ENCODE measurements at places on chromosomes 16 and 17.

- DNase-seq: no peak
Measured at GRCh38 chr17:13287226-13287625, 269.4 kb upstream of the ELAC2 start.

- DNase-seq: no peak
Measured at GRCh38 chr16:56286809-56287208, 95.5 kb downstream of the GNAO1 start.

DNA sequence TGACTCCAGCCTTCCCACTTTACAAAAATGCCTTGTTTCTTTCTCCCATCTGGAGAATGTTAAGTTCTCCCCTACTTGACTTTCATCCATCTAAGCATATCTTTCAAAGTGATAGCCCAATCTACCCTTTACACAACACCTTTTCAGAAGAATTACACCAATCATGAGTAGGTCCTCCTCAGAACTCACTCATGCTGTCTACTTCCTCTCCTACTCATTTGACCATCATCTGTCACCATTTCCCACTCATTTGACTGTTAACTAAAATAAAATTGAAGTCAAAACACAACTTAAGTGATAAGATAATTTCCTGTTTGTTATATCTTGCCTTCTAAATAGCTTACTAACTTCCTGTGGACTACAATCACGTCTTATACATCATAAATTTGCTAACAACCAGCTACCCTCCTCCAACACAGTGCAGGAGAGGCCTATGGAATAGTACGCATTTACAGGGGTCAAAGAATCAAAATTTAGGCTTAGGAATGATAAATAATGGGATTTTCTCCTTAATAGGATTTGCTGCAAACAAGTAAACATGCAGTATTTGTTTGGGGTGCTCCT, 16.1 kb downstream of the KCNJ16 start:
- DNase-seq: no peak

- peak; percentile 18 for DNase-seq
Measured at GRCh38 chr17:40722241-40722640, 18.7 kb upstream of the KRT24 start.

DNA sequence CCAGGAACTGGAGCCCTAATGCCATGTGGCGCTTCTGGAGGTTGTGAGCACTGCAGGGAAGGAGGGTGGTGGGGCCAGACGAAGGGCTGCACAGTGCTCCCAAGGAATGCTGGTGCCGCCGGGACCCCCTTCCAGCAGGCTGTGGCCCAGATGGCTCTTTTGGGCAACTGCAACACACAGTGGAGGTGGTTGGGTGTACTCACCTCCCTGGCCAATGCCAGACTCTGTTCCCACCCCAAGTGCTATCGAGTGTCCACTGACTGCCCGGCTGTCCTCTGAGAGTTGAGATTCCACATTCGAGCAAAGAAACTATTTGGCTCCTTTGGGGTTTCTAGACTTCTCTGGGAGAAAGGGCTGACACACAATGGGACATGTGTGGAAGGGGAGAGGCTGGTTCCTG, 167.9 kb downstream of the RGS9 start:
- DNase-seq: no peak

GRCh38 chr17:78572239-78573205, 4.7 kb downstream of the DNAH17 start:
- DNase-seq: no peak

DNA sequence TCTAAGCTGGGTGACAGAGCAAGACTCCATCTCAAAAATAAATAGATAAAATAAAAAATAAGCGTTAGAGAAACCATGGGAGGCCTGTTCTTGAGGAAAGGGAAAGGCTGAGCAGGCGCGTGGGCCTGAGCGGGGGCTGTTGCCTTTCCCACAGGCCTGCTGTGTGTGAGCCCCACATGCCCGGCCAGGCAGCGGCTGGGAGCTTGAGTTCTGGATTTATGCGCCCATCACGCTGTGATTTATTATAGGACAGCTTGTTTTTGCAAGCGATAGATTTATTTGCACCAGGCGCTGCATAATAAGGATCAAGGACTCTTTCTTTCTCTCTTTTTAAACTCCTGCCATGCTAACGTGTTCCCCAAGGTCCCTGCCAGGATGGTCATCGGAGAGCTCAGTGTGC, 14.8 kb upstream of the WFDC1 start:
- no peak for DNase-seq

- no peak for DNase-seq
Measured at GRCh38 chr17:62680541-62681052, 53.1 kb downstream of the MRC2 start.

DNA sequence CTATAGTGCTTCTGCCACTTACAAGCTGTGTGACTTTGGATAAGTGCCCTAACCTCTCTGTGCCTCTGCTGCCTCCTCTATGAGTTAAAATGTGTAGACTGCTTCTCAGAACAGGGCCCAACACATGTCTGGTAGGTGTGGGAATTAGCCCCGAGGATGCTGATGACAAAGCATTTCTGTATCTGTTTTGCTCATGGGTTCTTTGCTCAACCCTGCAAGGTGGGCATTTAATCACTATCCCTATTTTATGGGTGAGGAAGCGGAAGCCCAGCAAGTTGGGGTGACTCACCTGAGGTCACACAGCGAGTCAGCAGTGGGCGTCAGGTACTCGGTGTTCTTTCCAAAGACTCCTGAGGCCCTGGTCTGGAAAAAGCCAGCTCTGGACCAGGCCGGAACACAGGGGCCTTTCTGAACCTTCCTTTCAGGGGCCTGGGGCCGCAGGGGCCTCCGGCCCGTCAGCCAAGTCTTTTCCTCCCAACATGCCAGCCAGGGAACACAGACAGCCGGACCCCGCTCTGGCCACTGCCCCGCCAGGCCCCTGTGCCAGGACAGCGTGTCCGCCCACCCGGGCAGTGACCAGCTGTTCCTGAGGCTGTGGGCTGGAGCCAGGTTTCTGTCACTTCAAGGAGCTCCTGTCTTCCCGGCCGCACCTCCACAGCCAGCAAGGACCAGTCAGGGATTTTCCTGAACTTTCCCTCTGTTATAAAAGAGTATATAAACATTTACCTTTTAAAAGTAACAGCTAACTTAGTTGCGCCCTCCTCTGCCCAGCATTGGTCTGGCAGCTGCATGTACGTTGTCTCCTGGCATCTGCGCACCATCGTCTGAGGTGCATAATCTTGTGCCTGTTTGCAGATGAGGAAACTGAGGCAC, 62.5 kb downstream of the SREBF1 start:
- DNase-seq: no peak

- no peak for DNase-seq
Measured at GRCh38 chr17:4708436-4708835, 2.0 kb upstream of the ARRB2 start.

GRCh38 chr16:24652209-24652712, 77.2 kb upstream of the TNRC6A start:
- no peak for DNase-seq

- DNase-seq: peak; percentile 20
Measured at GRCh38 chr17:62592341-62593099, 35.0 kb upstream of the MRC2 start.

DNA sequence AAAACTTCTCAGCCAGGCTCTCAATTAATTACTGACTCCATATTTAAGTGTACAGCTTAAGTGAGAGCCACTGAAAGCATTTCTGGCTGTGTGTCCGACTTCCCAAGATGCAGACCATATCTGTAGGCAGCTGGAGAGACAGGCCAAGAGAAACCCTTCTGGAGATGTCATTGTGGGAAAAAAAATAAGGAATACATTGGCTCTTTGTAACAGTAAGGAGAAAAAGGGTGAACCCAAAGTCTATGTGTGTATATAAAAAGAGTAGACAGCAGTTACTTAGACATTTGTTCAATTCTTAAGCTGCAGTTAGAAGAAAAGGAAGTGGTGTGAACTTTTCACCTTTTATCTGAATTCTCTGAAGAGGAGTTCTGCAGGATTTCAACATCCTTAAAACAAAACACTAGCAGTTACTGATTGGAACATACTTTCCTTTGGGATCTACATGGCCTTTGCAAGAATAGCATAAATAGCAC, 21.7 kb downstream of the FAM117A start:
- no peak for DNase-seq

- DNase-seq: no peak
Measured at GRCh38 chr17:57909551-57909950, 45.7 kb downstream of the CUEDC1 start.

DNA sequence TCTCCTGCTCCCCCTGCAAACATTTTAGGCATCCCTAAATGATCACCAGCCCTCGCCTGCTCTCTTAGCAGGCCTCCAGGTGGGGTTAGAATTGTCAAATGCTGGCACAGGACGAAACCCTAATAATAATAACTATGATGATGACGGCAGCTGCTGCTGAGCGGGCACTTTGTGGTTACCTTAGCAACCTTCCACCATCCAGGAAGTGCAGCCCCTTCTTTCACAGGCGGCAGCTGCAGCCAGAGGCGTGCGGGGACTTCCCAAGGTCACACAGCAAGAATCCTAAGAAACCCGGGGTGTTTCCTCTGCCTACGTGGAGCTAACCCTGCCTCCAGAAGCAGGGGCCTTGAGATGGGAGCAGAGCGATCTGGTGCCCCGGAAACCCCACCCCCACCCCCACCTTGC, 22.4 kb upstream of the EIF1 start:
- no peak for DNase-seq

GRCh38 chr17:79984877-79985276, 50.8 kb downstream of the TBC1D16 start:
- no peak for DNase-seq

DNA sequence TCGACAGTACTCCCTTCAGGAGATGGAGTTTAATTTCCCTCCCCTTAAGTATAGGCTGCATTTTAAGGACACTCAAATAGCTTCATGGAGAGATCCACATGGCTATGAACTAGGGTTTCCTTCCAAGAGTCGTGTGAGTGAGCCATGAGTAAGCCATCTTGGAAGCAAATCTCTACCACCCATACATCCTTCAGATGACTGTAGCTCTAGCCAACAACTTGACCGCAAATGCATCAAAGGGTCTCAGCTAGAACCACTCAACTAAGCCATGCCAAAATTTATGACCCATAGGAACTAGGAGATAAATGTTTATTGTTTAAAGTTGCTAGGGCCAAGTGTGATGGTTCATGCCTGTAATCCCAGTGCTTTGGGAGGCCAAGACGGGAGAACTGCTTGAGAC, 43.4 kb downstream of the METTL16 start:
- DNase-seq: no peak

DNA sequence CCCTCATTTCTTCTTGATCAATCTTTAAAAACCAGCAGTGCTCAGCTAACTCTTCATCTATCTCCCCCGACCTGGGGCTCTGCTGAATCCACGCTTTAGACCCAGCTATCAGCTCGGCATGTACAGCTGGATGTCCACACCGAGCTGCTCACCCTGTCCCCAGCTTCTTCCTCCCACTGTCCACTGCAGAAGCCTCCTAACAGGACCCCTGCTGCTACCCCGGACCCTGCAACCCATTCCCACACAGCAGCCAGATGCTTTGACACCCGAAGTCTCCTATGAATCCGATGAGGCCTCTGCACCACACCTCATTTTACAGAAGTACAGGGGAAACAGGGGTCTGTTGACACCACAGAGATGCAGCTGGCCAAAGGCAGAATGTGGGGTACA, 13.8 kb downstream of the GCGR start:
- no peak for DNase-seq

GRCh38 chr17:75457047-75457654, 716 bp downstream of the TMEM94 start:
- no peak for DNase-seq

DNA sequence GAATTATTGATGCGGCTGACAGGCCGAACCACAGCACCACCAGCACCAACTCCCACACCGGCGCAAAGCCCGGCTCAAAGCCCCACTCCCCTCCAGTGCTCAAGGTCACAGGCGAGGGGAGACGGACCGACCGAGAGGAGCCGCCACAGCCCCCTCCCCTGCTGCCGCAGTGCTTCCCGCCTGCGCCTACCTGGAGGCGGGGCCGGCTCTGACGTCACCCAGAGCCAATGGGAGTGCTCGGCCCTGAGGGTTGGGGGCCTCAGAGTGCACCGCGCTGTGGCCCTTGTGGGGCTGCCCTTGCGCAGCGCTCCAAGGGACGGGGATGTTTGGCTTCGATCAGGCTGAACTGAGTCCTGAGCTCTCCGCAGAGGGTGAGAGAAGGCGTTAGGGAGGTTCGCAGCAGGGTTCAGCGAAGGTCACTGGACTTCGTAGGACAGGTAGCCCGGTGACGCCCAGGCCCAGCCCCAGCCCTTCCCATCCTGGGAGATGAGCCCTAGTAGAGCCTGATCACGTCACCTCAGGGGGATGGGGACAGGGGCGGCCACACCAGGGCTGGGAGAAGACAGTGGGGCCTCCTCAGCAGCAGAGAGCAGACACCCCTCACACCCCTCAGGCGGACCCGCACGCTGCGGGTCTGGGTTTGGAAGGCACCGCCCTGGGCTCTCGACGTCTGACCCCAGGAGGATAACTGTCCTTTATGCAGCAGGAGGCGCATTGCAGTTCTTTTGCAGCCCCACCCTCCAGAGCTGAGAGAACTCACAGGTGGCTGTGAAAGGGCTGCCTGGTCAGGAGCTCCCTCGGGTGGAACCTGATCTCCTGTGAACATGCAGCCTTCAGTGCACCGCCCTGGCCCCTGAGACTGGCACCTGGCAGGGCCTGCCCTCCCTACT, 1.5 kb downstream of the NDRG4 start:
- DNase-seq: no peak

DNA sequence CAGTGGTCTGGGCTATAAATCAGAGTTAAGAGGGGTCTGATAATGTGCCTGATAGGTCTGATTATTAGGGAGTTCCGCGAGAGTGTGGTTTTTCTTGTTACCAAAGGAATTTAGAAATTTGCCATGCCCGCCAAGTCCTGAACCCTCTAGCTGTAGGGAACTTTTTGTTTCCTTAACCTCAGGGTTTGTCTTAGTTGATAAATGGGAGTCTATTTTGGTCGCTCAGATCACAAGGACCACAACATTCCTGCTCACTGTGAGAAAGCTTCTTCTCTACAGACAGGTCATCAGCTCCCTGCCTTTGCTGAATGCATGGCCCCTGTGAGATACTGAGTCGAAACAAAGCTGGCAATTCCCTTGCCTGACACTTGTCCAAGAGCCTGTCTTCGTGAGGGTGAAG, 497.8 kb downstream of the HS3ST4 start:
- no peak for DNase-seq

DNA sequence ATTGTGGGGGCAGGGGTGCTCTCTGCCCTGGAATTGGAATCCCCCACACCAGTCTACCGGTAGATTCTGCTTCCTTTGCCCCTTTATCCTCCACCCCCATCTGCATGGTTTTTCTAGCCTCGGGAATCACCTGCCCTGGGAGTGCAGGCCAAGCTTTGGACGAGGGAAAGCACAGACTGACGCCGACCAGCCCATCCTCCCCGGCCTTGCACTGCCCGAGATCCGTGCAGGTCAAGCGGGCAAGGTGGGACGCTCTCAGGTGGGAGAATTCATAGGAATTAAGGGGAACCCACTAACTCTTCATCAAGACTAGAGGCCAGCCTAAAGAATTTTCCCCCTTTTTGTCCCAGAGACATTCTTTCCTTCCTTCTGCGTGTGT, 9.9 kb upstream of the HOXB13 start:
- DNase-seq: no peak

- DNase-seq: no peak
Measured at GRCh38 chr16:48603647-48604376, 6.2 kb downstream of the N4BP1 start.

GRCh38 chr16:31063843-31064611, 10.0 kb downstream of the ZNF668 start:
- DNase-seq: no peak
